ENCODE measurements at places on chromosomes 2 and 18. TPM values are rescaled to one million over a fixed set of nuclear protein-coding genes. Genes with fewer than 3 reads are reported as not detected.

The FER1L5 gene
- not detected for total RNA-seq

DNA sequence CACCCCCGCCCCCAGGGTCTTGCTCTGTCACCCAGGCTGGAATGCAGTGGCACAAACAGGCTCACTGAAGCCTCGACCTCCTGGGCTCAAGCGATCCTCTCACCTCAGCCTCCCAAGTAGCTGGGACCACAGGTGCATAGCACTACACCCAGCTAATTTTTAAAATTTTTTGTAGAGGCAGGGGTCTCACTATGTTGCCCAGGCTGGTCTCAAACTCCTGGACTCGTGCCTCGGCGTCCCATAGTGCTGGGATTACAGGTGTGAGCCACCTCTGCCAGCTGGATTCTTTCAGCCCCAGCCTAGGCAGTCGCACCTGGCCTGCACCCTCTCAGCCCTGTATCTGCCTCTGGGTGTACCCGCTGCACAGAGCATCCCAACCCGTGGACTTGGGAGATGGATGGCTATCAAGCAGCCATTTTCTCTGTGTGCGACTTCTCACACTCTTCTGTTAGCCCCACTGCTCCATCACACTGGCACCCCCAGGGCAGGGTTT lies 166.4 kb upstream of the HAAO start:
- no peak for DNase-seq

The SERPINB13 gene
- total RNA-seq = not detected

The MRO gene
- total RNA-seq = 1.2 TPM

DNA sequence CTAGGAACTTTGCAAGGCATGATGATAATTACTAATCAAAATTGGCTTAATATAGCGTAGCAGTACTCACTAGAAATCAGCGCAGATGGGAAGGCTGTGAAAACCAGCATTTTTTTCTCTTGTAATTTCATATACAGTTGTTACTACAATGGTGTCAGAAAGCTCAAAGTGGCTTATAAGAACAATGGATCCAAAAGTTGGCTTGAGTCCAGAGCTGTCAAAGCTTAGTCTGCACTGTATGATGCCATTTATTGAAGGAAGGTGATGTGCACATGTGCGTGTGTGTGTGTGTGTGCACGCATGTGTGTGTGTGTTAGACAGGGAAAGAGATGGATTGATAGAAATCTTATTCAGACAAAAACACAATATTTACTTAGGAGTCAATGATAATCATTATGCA lies 341.3 kb downstream of the TGIF1 start:
- no peak for DNase-seq

DNA sequence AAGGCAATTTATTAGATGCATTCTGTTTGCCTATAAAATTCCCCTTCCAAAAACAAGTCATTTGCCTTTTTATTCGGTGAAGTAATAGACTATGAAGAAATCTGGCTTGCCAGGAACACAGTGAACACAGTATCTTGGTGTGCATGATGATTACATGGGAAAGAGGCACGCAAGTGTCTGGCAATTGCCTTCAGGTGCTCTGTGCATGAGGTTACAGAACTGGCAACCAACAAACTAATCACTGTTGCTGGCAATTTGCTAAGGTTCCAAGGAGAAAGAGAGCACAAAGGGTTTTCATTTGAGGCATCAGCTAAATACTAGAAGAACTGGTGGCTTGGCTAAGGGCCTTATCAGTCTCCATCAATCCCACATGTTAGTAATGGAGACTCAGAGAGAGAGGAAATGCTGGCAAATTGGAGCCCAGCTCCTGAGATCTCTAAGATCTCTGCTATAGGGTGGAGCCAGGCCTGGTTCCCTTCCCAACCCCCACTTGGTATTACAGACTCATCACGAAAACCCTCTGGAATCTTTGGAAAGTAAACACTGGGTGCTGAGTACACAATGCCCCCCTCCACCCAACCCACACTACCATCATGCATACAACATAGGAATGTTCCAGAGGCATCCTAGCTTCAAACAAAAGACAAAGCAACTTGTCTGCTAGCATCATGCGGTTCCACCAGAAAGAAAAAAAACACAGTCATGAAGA lies 10.4 kb downstream of the RNF152 start:
- DNase-seq = no peak

The UGT1A7 gene
- not detected for total RNA-seq

DNA sequence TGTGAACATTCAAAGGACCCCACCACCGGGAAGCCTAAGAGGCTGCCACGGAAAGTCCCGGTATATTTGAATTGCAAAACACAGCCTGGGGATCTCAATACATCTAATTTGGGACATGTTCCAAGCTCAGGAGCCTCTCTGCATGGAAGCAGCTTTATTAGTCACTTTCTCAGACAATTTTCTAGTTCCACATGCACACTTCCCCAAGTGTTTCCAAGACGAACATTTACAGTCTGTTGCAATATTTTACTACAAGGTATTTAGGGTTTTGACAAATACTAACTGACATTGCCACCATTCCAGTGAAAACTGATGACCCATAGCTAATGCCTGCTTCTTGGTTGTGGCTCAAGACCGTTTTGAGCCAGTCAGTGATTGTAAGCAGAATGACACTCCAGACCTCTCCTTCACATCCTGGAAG lies 145.3 kb downstream of the NCKAP5 start:
- no peak for DNase-seq

- DNase-seq = no peak
Observed at GRCh38 chr2:38876407-38876806, 631 bp downstream of the MORN2 start.

DNA sequence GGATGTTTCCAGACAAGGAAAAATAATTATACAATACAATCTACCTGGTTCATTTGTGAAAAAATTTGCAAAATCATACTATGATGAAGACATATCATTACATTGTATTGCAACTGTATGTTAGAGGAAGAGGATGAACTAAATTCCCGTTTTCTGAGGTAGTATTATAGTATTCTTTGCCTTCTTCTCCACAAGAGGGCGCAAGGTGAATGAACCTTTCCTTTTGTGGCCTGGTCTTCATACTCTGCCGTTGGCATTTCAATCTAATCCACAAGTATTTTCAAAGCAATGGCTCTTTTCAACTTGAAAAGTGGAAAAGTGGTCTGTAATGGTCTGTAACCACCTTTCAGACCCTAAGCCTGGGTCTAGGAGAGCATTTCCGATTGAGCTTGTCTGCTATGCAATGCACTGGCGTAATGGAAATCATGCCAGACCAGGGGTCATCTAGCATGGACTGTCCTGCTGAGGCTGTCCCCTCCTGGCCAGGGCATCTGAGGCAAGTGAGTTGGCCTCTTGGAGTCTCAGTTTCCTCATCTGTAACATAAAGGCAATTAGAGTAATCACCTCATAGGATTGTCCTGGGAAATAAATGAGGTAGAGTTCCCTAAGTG lies 30.8 kb upstream of the ZNF396 start:
- peak; percentile 72 for DNase-seq

GRCh38 chr18:679516-679915 lies 22.1 kb downstream of the TYMS start:
- no peak for DNase-seq

DNA sequence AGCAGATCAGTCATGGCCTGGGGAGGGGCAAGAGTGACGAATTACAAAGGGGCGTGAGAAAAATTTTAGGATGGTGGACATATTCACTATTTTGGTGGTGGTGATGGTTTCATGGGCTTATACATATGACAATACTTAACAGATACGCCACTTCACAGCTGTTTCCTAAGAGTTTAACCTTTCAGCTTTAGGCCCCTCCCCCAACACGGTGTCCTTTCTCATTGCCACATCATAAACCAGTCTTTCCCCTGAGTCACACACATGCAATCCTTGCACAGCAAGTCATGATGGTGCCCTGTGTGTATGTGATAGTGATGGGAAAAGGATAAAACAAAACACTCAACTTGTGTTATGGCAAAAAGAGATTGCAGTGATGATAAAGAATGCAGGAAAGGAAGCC lies 47.6 kb upstream of the IL1R1 start:
- DNase-seq = peak; percentile 76

- DNase-seq = no peak
Observed at GRCh38 chr2:118837621-118838020, 9.8 kb downstream of the EN1 start.

Data from H4 (cell line).